ENCODE measurements at places on chromosomes 3 and 15.

- DNase-seq = no peak
These were observed 113.2 kb upstream of the ALDH1A3 start for GRCh38 chr15:100766243-100767000.

GRCh38 chr3:53044711-53045517, 959 bp downstream of the SFMBT1 start:
- DNase-seq = peak; percentile 51

- DNase-seq = no peak
These were observed 308.3 kb upstream of the SEMA6D start for GRCh38 chr15:47409038-47409437.

GRCh38 chr3:170641510-170642236, 55.8 kb upstream of the SLC7A14 start:
- no peak for DNase-seq

DNA sequence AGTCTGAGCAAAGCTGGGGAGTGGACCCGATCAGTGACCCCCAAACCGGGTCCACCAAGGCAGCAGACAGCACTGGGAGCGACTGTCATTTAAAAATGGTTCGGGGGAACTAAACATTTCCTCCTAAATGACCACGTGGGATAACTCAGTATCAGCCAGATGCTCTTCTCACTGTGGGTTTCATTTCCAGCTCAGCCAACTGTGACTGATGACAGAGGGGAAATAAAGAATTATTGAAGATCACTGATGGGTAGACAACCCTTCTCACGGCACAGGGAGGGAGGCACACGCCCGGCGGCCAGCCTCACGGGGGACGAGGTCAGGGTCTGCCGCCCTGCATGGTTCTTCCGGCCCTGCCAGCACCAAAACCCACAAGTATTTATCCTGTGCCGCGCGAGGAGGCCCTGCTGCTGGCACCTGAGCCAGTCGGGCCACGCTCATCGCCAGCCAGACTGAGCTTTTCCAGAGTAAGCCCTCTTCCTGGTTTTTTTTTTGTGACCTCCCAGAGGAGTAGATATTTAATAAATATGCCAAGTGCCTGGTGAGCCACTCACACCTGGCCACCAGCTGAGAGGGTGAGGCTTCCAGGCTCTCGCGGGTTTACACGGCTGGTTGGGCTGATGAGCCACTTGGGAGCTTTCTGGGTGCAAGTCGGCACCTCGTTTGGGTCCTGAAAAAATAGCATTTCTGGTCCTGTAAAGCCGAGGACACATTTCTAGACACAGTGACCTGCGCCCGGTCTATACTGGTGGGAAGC, 6.2 kb downstream of the MELTF start:
- no peak for DNase-seq

DNA sequence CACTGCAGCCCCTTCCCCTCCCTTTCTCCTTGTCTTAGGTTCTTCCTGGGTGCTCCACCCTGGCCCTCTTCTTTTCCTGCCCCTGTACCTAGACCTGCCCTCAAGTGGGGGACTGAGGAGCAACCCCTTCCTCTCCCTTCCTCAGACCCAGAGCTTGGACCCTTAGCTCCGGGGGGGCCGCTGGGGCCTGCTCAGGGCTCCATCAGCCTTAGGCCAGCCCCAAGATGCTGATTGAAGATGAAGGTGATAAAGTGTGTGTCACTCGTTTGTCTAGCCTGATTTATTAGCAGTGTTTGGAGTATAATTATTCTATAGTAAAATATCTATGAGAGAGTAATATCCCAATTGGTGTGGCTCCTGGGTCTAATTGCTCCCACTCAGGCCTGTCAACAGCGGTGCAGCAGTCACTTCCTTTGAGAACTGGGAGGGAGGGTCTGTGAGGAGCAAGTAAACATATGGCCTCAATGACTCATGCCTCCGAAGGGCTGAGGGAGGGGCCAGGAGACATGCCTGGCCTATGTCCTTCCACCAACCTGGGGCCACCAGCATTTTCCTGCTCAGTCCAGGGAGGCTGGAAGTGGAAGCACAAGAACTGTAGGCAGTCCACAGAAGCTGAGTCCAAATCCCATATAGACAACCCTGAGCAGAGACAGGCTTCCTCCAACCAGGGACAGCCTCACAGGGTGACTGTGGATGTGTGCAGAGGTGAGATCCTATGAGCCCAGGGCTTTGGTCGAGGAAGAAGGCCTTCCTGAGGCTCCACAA, 123.2 kb downstream of the DNAJB8 start:
- no peak for DNase-seq

DNA sequence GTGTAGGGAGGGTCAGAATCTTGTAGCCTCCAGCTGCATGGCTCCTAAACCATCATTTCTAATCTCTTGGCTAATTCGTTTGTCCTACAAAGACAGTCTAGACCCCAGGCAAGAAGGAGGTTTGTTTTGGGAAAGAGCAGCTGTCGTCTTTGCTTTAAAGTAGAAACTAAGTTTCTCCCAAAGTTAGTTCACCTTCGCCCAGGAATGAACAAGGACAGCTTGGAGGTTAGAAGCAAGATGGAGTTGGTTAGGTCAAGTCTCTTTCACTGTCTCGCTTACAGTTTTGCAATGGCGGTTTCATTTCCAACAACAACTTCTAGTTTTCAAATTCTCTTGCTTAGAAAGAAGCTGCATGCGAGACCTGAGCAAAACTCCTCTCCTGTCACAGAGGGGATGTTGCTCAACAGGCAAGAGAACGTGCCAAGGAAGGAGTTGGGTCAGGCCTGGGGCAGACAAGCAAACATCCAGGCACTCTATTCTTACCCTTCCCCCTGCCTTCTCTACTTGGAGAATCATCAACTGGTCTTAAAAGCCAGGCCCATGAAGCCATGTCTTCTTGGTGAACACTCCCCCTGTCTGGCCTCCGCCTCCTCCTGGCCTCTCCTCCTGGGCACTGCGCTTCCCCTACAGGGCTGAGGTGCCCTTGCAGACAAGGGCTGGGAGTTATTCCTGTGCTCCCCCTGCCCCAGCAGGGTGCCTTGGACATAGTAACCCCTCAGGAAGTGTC, 57.6 kb downstream of the TMEM44 start:
- DNase-seq = no peak

GRCh38 chr3:27342267-27342666, 26.9 kb downstream of the NEK10 start:
- no peak for DNase-seq

GRCh38 chr3:60445446-60445845, 805.8 kb downstream of the FHIT start:
- no peak for DNase-seq

DNA sequence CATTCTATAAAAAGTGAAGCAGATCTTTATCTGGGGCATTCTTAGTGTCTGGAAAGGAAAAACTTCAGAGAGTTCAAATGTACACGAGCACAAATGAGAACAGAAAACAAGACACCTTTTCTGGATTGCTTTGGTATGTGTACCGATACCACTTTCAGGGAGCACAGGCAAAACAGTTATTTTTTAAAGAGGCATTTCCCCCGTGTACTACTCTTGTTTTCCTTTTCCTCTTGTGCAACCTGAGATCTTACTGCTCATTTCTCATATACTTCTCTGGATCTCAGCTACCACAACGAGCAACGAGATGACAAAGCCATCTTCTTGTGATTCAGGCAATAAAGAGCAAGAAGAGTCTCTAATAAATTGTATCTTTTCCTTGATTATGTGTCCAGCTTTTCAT, 463.6 kb downstream of the SHQ1 start:
- DNase-seq = no peak

DNA sequence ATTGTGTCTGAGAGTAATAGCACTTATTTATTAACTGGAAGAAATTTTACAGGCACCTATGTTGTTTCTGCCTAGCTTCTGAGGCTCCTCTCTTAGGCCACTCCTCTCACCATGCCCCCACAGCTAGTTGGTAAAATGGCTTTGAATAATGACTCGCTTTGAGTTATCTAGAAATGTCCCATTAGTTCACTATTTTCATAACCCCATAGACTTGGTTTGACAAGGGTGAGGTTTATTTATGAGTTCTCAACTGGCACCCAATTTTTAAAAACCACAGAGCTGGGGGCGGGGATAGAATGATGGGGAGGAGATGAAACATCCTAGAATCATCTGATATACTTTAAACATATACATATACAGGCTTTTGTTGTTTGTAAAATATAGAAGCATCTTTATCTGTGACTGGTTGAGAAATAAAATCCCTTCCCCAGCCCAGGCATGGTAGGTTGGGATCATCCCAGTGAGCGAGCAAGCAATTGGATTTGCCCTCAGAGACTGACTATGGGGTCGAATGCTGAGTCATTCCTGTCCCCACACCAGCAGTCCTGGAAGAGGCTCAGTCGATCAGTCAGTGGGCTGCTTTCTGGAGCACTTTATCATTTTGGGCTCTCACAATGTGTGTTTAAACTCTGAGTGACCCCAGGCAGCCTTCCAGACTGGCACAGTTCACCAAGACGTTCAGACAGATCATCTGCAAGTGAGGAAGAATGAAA, 60.2 kb upstream of the TSEN2 start:
- no peak for DNase-seq

DNA sequence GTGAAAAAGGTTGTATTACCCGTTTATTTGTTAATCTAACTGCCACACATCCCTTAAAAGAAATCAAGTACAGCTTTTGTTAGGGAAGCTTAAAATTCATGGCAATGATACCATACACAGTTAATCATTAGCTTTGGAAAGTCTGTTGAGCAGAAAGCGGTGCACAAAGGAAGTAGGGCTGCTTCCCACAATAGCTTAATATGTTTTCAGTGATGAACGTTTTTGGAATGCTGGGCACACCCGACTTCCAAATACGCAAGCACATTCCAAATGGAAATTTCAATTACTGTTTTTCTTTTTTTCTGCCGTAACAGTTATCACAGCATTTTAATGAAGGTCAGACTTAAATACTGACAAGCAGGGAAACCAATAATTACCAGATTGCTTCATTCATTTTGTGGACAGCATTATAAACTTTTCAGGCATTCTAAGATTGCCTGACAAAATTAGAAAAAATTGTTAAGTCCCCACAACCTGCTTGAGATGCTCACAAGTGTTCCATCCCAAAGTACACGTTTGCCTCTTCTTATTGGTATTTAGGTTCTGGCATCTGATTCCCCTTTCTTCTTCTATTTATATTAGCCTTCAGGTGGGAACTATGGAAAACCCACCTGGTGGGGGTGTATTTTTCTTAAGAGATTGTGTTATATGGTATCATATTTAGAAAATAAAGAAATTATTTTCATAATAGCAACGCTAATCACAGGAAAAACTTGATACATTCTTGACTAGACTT, 1.1 kb upstream of the ECT2 start:
- DNase-seq = no peak

DNA sequence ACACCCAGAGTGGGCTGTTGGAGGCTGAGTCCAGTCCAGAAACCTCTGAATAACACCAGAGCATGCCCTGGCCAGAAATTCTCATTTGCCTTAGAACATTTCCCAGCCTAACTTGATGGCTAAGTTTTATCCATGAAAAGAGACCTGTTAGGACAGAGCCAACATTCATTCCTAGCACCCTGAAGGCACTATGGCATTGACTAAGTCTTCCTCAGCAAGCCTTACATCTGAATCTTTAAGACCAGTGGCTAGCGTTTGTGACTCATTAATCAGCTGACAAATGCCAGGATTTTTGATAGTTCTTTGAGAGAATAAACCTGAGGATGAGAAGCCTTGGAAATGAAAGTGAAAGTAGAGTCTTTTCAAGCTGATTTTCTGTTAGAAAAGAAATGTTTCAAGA, 1087.1 kb upstream of the ALCAM start:
- no peak for DNase-seq

GRCh38 chr15:61654918-61655317, 405.3 kb downstream of the VPS13C start:
- DNase-seq = no peak

GRCh38 chr3:14646131-14646573, 5.4 kb upstream of the CCDC174 start:
- DNase-seq = no peak

- DNase-seq = no peak
These were observed 44.8 kb downstream of the CCR4 start for GRCh38 chr3:32996048-32996754.

DNA sequence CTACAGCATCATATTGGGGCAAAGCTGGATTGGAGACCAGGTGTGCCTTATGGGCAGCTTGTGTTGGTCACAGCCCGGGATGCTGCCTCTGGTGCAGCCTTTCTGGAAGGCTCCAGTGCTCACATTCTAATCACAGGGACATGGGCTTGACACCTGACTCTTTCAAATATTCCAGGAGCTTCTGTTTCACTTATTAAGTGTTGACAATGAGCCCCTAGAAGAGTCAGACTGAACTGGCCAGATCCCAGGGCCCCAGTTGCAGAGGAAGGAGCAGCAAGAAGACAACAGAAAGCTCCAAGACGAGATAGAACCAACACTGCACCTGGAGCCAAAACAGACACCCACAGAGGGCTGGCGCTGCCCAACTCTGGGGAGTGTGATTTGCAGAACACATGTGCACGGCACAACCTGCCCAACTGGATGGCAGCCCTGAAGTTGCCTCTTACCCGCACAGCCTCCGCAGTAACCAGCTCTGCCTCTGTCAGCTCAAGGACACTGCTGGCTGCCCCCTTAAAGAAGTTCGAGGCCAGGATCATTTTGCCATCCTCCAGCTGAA, 30.3 kb downstream of the ALDH1L1 start:
- no peak for DNase-seq

GRCh38 chr15:83283138-83283812, 1.2 kb downstream of the BNC1 start:
- DNase-seq = no peak

- DNase-seq = no peak
These were observed 66.1 kb downstream of the TPRA1 start for GRCh38 chr3:127524296-127524896.

DNA sequence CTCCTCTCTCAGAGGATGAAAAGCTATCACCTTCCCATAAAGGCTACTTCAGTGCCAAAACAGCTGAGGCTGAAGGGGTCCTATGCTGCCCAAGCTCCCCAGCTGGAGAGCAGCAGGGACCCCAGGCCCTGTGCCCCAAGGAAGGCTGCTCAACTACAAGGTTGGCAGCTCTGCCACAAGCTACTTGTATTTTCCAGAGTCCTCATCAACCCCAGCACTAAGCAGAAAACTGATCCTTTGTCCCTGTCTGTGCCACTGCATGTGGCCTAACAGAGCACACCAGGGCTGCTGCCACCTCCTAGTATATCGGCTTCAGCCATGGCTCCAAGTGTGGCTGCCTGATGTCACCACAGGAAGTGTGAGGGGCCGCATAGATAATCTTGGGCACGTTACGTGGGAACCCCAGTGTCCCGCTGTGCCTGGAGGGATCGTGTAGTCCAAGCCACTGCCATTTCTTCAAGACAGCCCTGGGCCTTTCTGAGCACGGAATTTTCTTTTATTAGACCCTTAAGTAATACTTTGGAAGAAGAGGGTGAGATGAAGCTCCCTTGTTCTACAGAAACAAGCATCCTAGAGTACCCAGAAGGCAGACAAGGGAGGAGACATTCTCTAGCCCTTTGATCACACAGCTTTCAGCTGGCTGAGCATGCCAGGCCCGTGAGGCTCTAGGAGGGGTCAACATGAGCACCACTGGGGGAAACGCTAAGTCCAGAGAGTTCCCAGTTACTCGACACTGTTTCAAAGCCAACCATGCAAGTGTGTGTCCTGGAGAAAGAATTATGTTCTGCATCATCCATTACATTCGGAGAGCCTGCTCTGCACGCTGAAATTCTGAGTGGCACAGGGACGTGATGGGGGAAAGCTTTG, 60.7 kb downstream of the CAPN7 start:
- DNase-seq = no peak
